GDM1 (cell line): ENCODE measurements at places on chromosomes 13 and 19.

GRCh38 chr19:11887234-11887610, 360 bp upstream of the ZNF69 start:
- DNase-seq = no peak

GRCh38 chr13:46864941-46865340, 31.9 kb downstream of the HTR2A start:
- no peak for DNase-seq

- DNase-seq = no peak
Observed at GRCh38 chr13:71801781-71802180, 65.2 kb downstream of the DACH1 start.

GRCh38 chr13:96996107-96996506, 1.8 kb upstream of the OXGR1 start:
- DNase-seq = no peak

GRCh38 chr13:41680900-41681299, 223.6 kb downstream of the RGCC start:
- DNase-seq = no peak

GRCh38 chr19:19372656-19373416, 32.6 kb upstream of the GATAD2A start:
- peak; percentile 69 for DNase-seq

- no peak for DNase-seq
Observed at GRCh38 chr13:26037302-26037701, 14.5 kb downstream of the SHISA2 start.

GRCh38 chr19:38362076-38362945, 12.1 kb upstream of the PSMD8 start:
- peak; percentile 75 for DNase-seq

- DNase-seq = no peak
Observed at GRCh38 chr19:46463516-46463915, 7.8 kb downstream of the PNMA8A start.

GRCh38 chr19:50205681-50206138, 2.3 kb downstream of the MYH14 start:
- DNase-seq = no peak

DNA sequence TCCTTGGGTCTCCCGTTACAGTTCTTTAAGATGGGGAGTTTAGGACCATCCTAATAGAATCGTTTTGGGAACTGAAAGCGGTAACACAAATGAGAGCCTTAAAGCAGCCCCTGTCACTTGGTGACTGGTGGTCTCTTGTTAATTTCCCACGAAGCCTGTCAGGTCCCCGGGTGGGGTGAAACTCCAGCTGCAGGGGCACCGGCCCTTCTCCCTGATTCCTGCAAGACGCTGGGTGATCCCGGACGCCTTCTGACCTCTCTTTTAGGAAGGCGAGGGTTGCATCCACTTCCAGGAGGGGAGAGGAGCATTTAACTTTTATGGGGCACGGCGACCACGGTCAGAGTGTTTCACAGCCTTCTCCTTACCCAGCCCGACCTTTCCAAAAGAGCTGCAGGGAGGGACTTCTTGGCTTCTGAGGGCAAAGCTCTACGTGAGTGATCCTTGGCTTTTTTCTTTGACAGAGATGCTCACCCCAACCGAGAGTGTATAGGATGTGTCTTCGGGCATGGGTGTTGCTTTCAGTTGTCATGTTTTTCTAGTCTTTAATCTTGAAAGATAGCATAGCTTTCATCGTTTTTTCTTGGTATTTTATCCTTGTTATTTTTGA, 688 bp downstream of the ZNF225 start:
- DNase-seq = no peak

DNA sequence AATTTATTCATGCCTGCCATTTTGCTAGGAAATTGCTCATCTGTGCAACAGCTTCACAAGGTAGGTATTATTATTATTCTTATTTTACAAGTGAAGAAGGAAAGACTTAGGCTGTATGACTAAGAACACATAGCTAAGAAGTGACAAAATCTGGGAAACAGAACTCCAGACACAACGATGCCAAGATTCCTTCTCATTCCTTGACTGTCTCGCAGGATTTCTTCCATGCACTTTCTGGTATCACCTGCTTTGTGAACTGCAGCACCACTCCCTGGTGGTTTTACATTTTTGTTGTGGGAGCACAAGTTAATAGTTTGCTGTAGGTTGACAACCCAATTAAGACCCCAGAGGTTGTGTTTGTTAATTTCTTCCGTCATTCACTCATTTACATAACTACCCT, 188.5 kb downstream of the LACC1 start:
- no peak for DNase-seq

DNA sequence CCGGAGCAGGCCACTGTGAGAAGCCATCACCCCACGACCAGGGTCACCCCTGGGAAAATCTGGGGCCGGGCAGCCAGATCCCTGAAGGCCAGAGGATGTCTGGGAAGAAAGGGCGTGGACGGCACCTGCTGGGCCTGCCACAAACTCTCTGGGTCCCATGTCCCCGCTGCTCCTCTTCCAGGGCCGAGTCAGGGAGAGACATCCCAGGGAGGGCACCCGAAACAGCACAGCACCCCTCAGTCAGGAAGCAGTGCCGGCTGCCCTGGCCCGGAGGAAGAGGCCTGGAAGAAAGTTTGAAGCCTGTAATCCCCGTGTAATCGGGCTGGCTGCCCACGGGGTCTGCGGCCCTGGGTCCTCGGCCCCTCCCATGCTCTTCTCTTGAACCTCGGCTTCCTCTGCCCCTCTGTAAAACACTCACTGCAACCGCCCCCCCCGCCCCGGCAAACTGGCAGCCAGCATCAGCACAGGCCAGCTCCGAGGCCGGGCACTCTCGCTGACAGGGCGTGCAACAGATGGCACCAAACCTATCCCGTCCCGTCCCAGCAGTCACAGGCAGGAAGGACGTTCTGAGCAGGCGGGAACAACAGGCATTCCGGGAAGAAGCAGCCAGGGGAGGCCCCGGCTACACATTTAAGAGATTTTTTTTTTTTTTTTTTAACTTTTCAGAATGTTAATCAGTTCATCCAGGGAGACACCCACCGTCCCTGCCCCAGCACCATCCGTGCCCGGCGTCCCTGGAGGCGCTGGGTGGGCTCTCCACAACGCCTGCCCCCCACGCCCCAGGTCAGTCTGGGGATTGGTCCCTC, 1.5 kb downstream of the SBNO2 start:
- DNase-seq = no peak

DNA sequence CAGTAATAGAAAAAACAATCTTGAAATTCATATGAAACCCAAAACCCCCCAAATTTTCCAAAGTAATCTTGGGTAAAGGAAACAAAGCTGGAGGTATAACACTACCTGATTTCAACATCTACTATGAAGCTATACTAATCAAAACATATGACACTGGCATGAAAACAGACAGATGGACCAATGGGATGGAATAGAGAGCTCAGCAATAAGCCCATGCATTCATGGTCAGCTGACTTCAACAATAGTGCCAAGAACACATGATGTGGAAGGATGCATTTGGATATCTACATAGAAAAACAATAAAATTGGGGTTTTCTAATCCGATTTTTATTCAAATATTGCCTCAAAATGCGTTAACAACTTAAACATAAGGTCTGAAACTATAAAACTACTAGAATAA, 32.2 kb upstream of the ZNF766 start:
- DNase-seq = no peak

- DNase-seq = no peak
Observed at GRCh38 chr13:84443463-84443862, 561.2 kb upstream of the SLITRK1 start.

GRCh38 chr13:46899801-46900200, 2.9 kb upstream of the HTR2A start:
- no peak for DNase-seq

DNA sequence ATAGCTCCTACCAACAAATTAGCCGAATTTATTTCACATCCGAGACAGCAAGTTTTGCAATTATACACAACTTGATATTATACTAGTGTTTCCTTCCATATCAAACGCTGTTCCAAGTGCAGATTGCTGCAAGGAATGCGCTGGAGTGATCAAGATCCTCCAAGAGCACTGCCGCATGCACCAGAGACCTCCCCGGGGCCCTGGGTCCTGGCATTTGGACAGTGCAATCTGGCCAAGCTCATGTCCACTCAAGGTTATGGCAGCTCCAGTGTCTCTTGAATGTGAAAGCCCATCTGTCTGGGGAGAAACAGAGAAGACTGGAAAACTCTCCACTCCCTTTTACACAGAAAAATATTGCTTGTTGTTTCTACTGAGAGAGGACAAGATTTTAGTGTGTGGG, 111.9 kb downstream of the HSPH1 start:
- DNase-seq = no peak

GRCh38 chr19:45939792-45940514, 25.4 kb upstream of the NANOS2 start:
- DNase-seq = no peak

DNA sequence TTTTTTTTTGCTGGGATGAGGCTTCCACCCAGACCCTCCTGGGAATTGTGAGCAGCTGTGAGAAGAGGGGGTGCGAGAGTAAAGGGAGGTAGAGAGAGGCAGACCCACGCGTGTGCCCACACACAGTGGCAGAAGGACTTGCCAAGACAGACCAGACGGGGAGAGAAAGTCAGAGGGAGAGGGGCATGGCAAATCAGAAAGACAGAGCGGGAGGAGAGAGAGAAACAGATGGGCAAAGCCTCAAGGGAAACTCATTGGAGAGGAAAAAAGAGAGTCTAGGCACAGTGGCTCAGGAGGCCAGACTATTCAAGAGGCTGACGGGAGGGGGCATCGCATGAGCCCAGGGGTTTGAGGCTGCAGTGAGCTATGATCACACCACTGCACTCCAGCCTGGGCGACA, 17.0 kb downstream of the CATSPERG start:
- DNase-seq = no peak

DNA sequence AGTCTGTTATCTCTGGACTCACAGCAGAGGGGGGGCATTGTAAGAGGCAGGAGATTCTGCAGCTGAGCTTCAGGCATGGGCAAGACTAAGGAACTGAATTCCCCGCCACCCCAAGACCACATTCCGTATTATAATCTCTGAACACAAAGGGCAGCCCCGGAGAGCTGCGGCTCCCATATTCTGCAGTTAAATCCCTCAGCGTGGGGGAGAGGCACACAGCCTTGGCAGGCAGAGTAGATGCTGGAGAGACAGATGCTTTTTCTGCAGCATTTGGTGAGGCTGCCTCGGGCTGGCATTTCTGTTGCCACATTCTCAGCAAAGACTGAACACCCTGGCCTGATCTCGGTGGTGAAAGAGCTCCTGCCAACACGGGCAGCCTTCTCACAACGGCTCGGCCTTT, 12.9 kb downstream of the CHAF1A start:
- DNase-seq = no peak

GRCh38 chr13:76455960-76456359, 430.2 kb downstream of the KCTD12 start:
- peak; percentile 89 for DNase-seq
